Panc1 (cell line): ENCODE measurements at places on chromosomes 11 and 22. TPM values are rescaled to one million over a fixed set of nuclear protein-coding genes. Genes with fewer than 3 reads are reported as not detected.
A peak's percentile ranks its signal among the peaks of the same experiment; 100 is the strongest.

Gene P4HA3
- 1.3 TPM for total RNA-seq

Gene MUC15
- not detected for total RNA-seq

Gene SYT7
- total RNA-seq: 2.5 TPM

Gene EI24
- 193 TPM for total RNA-seq

Gene SPA17
- total RNA-seq: 10.1 TPM

DNA sequence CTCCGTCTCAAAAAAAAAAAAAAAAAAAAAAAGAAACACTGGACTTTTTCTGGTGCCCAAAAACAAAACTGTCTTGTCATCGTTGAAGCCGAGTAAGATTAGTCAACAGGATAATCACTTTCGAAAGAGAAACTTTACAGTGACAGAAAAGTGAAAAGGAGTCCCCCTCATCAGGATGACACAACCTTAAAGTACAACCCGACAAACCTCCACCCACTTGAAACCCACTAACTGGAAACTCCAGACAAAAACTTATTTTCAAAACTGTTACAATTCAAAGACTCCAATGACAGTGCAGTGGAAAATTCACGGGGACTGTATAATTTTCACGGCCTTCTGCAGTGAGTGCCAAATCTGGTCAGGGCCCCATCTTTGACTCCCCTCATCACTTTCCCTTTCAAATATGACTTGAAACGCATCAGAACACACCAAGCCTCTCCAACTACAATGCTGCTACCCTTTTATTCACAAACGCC, 1.3 kb downstream of the DENND5A start:
- DNase-seq: no peak

GRCh38 chr11:196786-197731, 4.2 kb downstream of the SCGB1C1 start:
- no peak for DNase-seq

GRCh38 chr11:26777372-26777808, 55.5 kb upstream of the SLC5A12 start:
- DNase-seq: no peak

GRCh38 chr11:35029979-35030682, 108.8 kb upstream of the CD44 start:
- peak; percentile 55 for DNase-seq

- DNase-seq: no peak
Measured at GRCh38 chr11:115963156-115963555, 458.9 kb upstream of the CADM1 start.

DNA sequence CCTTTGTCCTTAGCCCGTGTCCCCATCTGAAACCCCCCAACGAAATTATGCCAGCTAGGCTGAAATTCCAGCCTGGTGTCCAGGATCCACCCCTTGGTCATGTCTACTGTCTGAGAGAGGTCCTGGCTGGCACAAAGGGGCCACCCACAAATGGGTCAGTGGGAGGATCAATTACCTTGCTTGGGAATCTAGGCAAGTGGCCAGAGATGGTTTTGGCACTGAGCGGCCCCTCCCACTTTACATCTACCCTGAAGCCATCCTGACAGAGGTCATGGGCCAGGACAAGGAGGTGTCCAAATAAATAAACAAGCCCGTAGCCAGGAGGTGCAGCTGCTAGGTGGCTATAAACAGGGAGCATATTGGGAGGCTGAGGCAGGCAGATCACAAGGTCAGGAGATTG, 311.5 kb downstream of the MN1 start:
- no peak for DNase-seq
